ENCODE measurements at places on chromosomes 16 and 17.
A peak's percentile ranks its signal among the peaks of the same experiment; 100 is the strongest.

- DNase-seq, result no peak
These were observed 1.8 kb upstream of the ADAT1 start for GRCh38 chr16:75624921-75625334.

- no peak for DNase-seq
These were observed 8.3 kb upstream of the RBFOX3 start for GRCh38 chr17:79619196-79619595.

GRCh38 chr17:48578616-48579470 is 693 bp upstream of the HOXB4 start:
- no peak for DNase-seq

DNA sequence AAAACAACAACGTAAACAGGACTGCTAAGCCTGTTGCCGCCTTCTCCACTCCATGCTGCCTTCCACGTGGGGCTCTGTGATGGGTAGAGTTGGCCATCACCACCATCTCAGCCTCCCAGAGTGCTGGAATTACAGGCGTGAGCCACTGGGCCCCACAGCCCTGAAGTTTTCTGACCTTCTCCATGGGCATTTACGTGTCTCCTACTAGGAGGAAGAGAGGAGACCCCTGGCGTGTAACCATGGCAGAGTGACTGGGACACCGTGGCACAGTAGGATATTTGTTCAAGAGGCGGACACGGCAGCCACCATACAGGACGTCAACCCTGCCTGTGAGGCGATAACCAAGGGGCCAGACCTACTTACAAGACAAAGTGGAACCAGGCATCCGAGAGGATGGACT is 31.1 kb downstream of the TRPV3 start:
- no peak for DNase-seq

DNA sequence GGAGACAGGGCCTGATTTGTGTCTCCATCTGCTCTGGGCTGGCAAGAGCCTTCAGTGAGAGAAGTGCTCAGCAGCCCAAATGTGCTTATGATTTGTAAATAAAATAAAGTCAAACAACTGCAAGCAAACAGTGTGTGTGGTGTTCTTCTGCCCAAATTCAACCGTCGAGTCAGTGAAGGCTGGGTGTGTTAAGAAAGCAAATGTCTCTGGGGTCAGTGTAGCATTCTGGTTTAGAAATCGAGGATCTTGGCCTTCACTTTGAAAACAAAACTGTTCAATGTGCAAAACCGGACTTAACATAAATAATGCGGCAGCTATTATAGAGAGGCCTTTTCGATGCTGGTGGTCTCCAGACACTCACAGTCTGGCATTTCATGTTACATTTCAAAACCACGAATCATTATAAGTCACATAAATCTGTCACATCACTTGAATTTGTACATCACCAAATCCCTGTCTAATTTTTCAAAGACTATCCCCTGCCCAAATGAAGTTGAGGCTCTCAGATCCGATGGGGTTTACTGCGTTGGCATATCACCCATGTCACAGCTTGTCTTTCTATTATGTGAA is 158.6 kb upstream of the MYOCD start:
- DNase-seq, result no peak

GRCh38 chr16:78249832-78250231 is 150.4 kb downstream of the WWOX start:
- no peak for DNase-seq

GRCh38 chr17:62739645-62740388 is 68.3 kb downstream of the MARCHF10 start:
- DNase-seq, result no peak

DNA sequence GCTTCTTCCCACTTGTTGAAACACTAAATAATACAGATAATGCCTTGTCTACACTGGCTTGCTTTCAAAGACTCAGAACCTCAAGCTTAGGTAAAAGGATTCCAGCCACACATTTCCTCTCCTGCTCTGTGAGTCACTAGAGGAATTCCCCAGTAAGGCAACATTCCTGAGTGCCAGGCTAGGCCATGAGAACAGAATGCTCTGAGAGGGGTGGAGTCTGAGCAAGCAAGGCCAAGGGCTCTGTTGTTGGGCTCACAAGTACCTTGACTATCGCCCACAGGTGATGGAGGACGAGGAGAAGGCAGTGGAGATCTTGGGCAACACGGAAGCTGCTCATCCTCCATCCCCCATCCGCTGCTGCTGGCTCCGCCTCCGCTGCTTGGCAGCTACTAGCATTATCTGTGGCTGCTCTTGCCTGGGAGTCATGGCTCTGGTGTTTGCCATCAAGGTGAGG is 6.7 kb upstream of the PHKG2 start:
- DNase-seq, result no peak

GRCh38 chr16:56387396-56387795 is 37.9 kb downstream of the AMFR start:
- no peak for DNase-seq

DNA sequence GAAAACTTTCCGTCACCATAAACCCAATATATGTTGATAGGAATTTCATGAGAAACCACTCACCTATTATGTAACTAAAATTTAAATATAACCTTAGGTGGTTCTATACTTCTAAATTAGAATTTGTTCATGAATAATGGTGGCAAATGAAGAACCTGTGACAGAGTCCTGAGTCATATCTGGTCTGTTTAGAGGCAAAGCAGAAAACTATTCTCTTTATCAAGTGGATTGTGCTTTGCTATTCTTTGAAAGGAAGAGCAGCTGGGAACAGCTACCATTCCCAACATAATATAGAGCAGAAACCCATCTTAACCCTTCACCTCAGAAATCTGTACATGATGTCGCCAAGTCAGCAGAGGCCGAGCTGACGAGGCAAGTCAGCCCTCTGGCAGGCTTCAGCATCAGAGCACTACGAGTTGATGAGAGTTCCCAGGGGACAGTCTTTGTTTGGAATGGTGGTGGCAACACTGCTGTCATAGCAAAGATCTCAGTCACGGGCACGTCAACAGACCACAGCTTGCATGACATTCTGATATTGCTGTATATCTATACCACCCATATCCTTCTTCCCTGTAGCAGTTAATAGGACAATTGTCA is 631.9 kb upstream of the CA10 start:
- DNase-seq, result no peak

GRCh38 chr17:68036304-68037147 is 991 bp downstream of the KPNA2 start:
- DNase-seq, result no peak

- no peak for DNase-seq
These were observed 117.9 kb upstream of the AXIN2 start for GRCh38 chr17:65679165-65679845.

GRCh38 chr17:40540448-40540847 is 24.8 kb downstream of the CCR7 start:
- peak; percentile 73 for DNase-seq

DNA sequence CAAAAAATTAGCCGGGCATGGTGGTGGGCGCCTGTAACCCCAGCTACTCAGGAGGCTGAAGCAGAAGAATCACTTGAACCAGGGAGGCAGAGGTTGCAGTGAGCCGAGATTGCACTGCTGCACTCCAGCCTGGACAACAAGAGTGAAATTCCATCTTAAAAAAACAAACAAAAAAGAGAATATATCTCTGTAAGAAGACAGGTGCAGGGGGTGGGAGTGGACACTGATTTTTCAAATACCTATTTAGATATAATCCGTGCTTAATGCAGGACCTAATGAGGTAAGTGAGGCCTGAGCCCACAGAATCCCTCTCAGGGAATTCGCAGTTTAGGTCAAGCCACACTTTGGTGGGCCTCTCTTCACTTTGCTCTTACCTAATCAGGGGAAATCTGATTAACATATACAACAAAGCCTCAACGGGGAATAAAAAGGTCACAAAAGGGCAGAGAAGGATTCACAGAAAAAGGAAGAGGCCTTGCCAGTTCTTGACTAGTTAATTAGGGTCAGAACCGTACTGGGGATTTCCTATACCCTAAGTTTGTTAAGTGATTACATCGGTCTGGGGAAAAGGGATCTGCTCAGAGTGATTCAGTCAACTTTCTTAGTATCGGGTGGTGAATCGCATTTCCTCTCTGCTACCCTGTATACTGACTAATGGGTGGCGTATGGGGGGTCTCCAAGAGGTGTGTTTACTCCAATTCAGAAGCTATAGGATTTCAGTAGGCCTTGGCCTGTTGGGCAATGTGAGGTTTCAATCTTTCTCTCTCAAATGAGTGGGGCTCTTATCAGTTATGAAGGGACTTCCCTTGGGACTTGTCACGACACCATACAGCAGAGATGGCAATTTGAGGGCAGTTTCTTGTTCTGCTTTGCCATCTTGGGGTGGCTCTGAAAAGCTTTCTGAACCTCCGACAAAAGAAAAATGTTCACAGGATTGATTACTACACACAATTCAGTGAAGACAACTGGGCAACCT is 1.9 kb upstream of the NFAT5 start:
- peak; percentile 78 for DNase-seq

- DNase-seq, result peak; percentile 71
These were observed at the start of gene BMERB1 for GRCh38 chr16:15434425-15435215. Gene BMERB1 (plus strand): TSS chr16:15434588. CDS start chr16:15434654, 66 bp downstream.

- DNase-seq, result no peak
These were observed 288.0 kb downstream of the MAF start for GRCh38 chr16:79312502-79312901.

GRCh38 chr16:50072730-50073129 is 7.0 kb downstream of the HEATR3 start:
- no peak for DNase-seq

DNA sequence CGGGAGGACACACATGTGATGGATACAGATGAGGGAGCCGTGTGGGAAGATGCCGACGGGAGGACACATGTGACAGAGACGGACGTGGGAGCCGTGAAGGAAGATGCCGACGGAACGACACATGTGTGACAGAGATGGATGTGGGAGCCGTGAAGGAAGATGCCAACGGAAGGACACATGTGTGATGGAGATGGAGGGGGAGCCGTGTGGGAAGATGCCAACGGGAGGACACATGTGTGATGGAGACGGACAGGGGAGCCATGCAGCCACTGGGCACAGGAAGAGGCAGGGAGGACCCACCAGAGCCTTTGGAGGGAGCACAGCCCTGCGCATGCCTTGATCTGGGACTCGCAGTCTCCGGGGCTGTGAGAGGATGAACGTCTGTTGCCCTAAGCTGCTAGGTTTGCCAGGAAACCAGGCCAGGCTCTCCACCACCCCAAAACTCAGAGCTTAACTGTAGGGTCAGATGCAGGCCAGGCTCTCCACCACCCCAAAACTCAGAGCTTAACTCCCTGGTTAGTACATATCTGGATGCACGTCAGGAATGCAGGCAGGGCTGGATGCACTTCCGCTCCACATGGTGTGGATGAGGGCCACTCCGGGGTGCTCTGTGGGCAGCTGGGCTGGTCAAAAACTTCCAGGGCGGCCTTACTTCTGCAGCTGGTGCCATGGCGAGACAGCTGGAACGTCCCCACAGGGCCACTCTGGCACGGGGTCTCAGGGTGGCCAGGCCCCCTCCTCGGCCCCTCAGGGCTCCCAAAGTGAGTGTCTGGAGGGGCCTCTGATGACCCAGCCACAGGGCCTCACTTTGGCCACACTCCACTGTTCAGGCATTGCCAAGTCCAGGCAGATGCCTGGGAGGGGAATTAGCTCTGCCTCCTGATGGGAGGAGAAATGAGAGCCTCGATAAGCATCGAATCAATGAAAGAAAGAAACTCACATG is 47.7 kb upstream of the ZNF469 start:
- DNase-seq, result no peak

GRCh38 chr16:6884002-6884401 is 448.6 kb upstream of the RBFOX1 start:
- no peak for DNase-seq

- DNase-seq, result no peak
These were observed 3.1 kb upstream of the LHX1 start for GRCh38 chr17:36934144-36934691.

DNA sequence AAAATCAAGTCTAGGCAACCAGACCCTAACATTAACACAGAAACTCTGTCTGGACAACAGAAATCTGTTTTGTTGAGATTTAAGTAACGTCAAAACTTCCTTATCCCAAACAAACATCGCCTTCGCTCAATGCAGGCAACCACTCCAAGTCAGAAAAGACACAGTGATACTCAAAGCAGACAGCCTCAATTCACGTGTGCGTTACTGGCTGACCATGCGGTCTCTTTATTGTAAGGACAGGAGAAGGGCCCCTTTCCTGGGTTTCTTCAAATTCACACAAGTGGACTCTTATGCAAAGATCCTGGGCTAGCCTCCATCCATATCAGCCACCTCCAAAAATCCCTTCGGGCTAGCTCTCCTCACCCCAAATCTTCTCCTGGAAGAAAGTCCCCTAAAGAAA is 467.7 kb downstream of the SOX9 start:
- no peak for DNase-seq

DNA sequence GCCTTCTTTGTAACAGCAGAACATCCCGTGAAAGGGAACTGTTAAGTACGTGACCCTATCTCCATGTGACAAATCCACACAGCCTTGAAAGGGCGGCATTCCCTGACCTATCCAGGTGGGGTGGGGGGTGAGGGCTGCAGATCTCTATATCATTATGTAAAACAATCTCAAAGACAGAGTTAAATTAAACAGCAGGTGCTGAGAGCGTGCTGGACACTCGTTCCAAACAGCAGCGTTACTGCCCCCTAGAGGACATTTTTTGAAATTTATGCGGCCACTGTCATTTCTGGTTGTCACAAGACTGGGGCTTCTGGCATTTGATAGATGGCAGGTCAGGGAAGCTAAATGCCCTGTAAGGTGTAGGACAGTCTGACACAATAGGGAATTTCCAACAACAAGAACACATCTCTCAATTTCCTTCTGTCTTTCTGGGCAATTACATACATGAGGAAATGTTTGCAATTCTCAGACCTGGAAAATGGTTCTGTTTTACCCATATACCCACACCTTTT is 6.7 kb upstream of the SLC25A39 start:
- DNase-seq, result peak; percentile 79

DNA sequence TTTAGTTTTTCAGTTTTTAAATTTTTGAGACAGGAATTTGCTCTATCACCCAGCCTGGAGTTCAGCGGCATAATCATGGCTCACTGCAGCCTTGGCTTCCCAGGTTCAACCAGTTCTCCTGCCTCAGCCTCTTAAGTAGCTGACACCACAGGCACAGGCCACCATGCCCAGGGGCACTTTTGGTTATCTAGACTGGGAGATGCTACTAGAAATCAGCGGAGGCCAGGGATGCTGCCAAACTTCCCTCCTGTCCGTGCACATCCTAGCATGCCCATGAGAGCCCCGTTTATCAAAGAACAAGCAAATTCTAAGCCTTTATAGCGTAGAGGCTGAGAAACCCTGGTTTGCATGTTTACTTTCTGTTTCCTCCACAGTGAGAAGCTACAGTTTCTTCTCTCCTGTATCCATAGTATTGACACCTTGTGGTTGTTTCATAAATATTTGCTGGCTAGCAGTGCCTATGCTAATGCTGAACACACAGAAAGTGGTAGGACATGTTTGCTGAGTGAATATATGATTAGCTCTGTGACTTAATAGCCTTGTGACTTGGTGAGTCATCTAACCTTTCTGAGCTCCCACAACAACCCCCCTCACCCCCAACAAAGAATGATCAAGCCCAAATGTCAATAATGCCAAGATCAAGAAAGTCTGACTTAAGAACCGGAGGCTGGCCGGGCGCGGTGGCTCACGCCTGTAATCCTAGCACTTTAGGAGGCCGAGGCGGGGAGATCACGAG is 39.2 kb upstream of the MAF start:
- peak; percentile 14 for DNase-seq

GRCh38 chr17:7561589-7562207 is at the start of gene SENP3:
Gene SENP3 (plus strand): TSS chr17:7561919. CDS start chr17:7563077, 1,158 bp downstream.
- peak; percentile 90 for DNase-seq

GRCh38 chr16:86307514-86307903 is 202.8 kb upstream of the FOXF1 start:
- no peak for DNase-seq

Data from stimulated activated CD4-positive, alpha-beta T cell treated with anti-CD3 and anti-CD28 coated beads, Interleukin-4, amount 100 ng/mL, for 24 hours (primary cell).